Activated T-cell treated with anti-CD3 and anti-CD28 coated beads, Interleukin-2, amount 50 U/mL, for 4 hours (primary cell): ENCODE measurements at places on chromosomes 16 and 17. TPM values are rescaled to one million over a fixed set of nuclear protein-coding genes. Genes with fewer than 3 reads are reported as not detected.

The KRTAP4-5 gene
- not detected for total RNA-seq

The TRPV3 gene
- total RNA-seq, result 0.73 TPM

The ZNF689 gene
- total RNA-seq, result 16.0 TPM

The TTLL6 gene
- not detected for total RNA-seq

The HSD17B2 gene
- total RNA-seq, result not detected

The PRAC2 gene
- total RNA-seq, result not detected

The GNG13 gene
- not detected for total RNA-seq

The TM4SF5 gene
- total RNA-seq, result not detected

The KRTAP1-5 gene
- total RNA-seq, result not detected
